Hematopoietic multipotent progenitor cell treated with erythropoietin and hydrocortisone succinate and interleukin-3 and kit ligand, for 15 days (in vitro differentiated cells): ENCODE measurements at places on chromosomes 12 and 14.
A peak's percentile ranks its signal among the peaks of the same experiment; 100 is the strongest.

DNA sequence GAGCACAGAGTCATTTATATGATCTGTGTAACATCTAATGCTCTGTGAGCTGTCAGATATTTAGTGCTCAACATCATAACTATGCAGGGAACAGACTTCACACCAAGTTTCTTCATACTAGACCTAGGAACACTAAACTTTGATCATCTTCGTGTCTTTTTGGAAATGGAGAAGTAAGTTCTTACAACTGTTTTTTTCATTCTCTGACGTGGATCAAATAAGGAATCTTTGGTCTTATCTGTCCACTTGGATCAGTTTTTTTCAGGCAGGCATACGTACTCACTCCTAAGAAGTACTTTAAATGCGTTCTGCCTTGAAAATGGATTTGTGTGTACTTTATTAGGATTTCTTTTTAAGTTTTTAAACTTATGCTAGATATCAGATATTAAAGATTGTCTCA lies 191.0 kb downstream of the FBXL14 start:
- DNase-seq = no peak

GRCh38 chr12:115385141-115385540 lies 701.2 kb upstream of the TBX3 start:
- DNase-seq = no peak

DNA sequence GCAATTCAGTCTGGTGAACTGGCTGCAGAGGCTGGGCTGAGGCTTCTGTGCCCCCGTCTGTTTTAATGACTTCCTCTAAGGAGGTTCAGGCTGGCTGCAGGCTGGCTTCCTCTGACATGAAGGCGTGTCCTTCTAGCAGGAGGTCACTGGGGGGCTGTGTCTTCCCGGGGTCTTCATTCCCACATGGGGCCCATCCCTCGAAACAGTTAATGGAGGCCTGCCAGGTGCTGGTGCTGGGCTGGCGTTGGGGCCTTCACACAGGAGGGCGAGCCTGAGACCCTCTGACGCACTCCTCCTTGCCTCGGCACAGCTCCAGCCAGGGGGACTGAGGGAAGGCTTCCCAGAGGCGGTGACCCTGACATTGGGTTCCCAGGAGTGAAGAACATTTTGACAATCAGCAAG lies 57.7 kb upstream of the DLK1 start:
- DNase-seq = no peak

GRCh38 chr12:54040148-54040494 lies 7.3 kb downstream of the HOXC5 start:
- DNase-seq = no peak

DNA sequence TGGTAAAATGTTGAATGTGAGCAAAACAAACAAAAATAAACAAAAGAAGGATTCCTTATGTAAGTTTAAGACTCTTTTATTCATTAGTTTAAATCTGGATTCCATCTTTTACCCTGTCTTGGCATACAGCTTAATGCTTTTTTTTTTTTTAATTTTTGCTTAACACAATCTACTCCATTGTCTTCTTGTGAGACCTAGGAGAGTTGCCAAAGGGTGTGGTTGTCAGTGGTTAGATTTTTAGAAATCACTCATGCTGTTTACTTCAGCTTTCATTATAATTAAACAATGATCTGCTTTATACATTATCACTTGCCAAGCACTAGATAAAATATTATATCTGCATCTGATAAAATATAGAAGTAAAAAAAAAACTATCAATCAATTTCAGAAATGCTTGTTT lies 77.7 kb upstream of the KITLG start:
- no peak for DNase-seq

DNA sequence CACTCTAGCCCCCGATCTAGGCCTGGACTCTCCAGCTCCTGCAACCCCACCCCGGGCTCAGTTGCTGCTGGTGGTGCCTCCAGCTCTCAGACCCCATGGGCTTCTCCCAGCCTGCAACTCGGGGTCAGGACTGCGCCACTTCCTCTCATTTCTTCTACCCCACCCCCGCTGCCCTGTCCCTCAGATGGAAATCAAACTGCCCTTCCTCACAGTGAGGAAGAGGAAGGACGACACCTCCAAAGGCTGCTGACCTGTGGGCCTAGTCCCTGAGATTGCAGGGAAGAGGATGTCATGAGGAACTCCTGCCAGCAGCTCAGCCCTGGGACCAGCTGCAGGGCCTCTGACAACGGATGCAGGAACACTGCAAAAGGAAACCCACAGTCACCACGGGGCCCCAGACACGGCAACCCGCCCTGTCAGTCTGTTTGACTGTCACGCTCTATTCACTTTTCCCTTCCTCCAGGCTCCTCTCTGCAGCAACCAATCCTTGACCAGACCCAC lies 29.3 kb upstream of the PNMA1 start:
- peak; percentile 50 for DNase-seq

GRCh38 chr14:103318750-103319419 lies 15.2 kb upstream of the EIF5 start:
- DNase-seq = no peak

DNA sequence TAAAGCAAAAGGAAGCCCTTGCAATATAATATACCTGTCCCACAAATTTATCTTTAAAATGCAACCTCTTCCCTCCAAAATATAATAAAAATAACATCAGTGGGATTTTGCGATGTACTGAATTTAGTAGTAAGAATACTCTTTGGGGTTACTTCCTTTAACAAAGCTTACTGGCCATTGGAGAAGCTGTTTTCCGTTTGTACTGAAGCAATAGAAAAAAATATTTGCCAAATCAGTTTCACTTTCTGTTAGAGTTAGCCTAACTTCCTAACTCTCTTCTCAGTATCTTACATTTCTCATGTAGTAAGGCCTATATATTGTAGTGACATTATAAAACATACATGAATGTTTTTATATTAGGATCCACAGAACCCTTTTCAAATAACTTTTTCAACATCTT lies 3.7 kb downstream of the MAX start:
- peak; percentile 24 for DNase-seq

GRCh38 chr14:83575301-83575700 lies 1954.6 kb upstream of the FLRT2 start:
- no peak for DNase-seq

- DNase-seq = peak; percentile 27
Measured at GRCh38 chr14:22472935-22473854, 115.8 kb downstream of the DAD1 start.

GRCh38 chr12:79373896-79374499 lies 316.8 kb downstream of the PAWR start:
- DNase-seq = no peak

GRCh38 chr14:51516706-51517395 lies 134.9 kb upstream of the FRMD6 start:
- DNase-seq = no peak

DNA sequence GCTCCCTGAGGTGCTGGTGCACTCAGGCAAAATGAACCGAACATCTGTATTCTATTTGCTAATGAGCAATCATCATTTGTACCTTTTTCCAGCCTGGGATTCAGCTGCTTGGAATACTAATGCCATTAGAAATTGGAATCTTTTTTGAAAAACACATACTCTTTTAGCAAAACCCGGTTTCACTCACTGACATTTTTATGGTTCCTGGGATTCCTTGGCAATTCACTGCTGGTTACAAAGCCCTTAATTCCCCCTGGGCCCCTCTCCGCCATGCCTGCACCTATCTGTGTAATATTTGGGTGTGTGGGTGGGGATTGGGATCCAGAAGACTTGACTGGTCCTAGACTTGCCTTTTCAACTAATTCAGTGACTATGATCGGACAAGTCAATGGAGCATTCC lies 199.1 kb downstream of the FOXN3 start:
- DNase-seq = no peak

- DNase-seq = no peak
Measured at GRCh38 chr12:47900131-47901062, 4.4 kb downstream of the VDR start.

- DNase-seq = no peak
Measured at GRCh38 chr14:24913021-24913420, 136.9 kb downstream of the STXBP6 start.

- no peak for DNase-seq
Measured at GRCh38 chr12:80632835-80633234, 74.6 kb upstream of the MYF6 start.

DNA sequence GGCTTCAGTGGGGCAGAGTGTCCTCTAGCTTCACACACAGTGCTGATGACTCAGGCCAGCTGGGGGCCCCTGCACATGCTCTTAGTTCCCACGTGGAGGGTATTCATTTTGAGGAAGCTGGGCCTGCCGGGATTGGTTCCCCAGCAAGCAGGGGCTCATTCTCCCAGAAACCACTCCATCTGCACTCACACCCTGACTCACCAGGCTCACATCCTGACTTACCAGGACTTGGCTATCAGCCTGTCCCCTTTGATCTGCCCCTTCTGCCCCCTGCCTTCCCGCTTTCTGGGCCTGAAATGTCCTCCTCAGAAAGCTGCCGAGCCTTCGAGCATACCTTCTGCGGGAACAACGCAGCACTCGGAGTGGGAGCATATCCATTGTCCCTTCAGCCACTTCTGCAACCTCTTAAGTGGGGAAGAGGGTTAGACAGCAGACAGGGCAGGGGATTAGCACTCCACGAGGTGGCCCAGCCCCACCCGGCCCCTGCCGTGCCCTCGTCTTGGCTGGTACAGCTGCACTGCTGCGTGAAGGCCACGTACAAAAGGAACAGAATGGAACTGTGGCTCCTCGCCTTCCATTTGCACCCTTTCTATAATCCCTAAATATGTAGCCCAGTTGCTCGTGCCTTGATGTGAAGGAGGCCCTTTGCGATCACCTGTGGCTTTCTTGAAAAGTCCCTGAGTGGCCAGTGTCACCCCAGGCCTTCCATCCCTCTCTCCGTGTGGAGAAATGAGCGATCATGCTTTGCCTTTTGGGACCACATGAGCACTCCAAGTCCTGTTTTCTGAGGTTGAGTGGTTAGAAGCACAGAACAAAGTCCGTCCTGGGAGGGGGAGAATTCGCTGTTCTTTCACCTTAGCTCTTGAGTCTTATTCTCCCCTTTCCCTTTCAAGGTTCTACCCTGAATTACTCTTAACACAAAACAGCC lies 26.1 kb downstream of the TPCN1 start:
- no peak for DNase-seq

DNA sequence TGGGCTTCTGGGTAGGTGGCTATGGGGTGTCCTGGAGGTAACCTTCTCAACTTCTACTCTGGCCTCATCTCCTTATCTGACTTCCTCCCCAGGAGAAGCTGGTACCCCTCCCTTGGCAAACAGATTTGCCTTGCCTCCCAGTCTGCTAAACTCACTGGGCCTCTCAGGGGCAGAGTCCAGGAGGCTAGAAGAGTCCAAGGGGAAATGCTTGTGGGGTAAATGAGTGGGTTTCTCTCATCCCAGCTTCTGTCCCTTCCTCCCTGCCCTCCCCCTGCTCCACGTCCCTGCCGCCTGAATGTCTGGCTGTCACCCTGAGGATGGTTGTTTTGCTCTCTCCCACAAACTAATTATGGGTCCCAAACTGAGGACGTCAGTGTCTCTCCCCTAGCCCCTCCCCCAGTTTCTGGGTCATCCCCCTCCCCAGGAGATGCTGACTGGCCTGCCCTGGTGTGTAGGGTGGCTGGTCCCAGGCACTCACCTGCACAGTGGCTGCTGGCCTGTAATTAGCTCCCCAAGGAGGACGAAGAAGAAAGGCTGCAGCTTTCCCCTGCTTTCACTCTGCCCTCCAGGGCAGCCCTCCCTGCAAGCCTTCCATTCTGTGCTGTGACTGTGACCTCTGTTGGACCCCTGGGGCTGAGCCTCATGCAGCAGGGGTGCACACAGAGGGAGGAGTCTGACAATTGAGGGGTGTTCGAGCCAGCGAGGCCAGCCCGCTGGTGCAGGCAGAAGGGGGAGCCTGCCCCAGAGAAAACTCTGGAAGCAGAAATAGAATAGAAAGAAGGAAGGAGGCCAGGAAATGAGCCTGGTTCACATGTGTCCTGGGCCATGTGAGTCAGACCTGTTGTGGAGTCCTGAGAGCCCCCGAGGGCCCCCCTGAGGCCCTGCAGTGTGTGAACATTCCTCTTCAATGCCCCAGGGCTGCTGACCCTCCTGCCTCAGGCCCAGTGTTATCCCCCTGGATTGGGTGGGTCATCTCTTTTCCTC lies at the start of gene LRP1-AS:
TSS of gene LRP1-AS (minus strand) at position 659 of the 984 bp plus-strand sequence.
- DNase-seq = no peak

DNA sequence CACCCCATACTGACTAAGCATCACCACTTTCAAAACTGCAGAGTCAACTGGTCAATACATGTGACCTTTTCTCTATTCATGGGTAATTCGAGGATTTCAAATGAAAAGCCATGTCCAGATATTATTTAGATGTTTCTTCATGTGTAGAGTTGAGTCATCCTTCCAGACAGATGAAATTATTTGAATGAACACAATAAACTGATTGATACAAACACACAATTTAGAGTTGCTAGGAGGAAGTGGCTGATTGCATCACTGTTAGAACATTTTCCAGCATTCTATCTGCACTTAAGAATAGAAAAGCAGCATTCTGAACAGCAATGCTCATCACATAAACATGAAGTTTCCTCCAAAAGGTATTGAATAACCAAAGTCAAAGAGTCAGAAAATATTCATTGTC lies 273.5 kb upstream of the SOX5 start:
- DNase-seq = no peak
